NCI-H1694 treated with DMSO at 0.1 percent for 48 hours (cell line): ENCODE measurements at places on chromosomes 5 and 9.

GRCh38 chr9:135498381-135499126 lies 1.9 kb upstream of the MRPS2 start:
- DNase-seq = no peak

DNA sequence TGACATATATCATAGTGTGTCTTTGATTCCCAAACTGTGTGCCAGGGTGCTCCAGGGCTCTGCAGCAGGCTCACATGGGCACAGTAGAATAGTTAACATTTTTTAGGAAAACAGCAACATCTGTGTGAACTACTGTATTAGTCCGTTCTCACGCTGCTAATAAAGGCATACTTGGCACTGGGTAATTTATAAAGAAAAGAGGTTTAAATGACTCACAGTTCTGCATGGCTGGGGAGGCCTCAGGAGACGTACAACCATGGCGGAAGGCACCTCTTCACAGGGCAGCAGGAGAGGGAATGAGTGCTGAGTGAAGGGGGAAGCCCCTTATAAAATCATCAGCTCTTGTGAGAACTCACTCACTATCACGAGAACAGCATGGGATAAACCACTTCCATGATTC lies 82.7 kb downstream of the EGFLAM start:
- no peak for DNase-seq

DNA sequence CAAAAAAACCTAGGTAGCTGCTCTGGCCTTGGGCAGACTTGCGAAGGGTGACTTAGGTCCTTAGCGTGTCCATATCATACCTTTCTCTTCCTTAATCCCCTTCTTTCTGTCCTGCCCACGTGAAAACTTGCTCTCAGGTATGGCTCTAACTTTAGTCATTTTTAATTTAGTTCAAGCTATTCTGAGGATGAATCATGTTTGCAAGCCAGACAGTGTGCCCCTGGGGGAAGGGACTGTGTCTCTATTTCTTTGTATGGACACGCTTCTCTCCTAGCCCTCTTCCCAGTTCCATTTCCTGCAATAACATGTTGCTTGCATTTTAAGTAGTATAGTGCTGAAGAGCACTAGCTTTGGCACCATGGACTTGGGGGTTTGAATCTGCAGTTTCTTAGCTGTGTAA lies 120.6 kb downstream of the PTTG1 start:
- DNase-seq = no peak

DNA sequence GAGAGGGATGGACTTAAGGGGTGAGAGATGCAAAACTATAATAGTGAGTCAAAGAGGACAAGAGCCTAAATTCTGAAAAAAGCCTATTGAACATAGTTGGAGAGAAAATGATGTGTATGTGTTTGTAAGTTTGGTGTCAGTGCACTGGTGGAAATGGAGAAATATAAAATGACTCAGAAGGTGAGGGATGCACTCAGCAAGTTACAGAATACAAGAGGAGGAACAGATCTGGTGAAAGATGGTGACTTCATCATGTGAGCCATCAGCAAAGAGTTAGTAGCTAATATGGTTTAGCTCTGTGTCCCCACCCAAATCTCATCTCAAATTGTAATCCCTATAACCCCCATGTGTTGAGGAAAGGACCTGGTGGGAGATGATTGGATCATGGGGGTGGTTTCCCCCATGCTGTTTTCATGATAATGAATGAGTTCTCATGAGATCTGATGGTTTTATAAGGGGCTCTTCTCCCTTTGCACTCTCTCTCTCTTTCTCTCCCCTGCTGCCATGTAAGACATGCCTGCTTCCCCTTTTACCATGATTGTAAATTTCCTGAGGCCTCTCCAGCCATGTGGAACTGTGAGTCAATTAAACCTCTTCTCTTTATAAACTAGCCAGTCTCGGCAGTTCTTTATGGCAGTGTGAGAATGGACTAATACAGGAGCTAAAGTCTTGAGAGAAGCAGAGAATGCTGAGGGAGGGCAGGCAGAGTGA lies 30.4 kb upstream of the FYB1 start:
- no peak for DNase-seq

DNA sequence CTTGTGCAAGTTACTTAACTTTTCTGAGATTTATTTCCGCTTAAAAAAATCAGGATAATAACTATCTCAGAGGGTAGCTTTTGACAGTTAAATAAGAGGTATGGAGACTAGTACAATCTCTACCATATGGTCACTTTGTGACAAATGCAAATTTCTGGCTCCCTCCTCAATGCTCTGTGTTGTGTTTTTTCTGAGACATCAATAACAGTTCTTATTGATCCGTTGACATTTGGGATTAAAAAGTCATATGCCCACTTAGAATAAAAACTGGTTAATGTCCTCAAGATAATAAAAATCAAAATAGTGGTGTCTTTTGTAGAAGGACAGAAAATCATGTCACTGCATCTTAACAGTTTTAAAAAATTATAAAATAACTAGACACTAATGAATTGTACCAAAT lies 24.7 kb upstream of the LNPEP start:
- no peak for DNase-seq

DNA sequence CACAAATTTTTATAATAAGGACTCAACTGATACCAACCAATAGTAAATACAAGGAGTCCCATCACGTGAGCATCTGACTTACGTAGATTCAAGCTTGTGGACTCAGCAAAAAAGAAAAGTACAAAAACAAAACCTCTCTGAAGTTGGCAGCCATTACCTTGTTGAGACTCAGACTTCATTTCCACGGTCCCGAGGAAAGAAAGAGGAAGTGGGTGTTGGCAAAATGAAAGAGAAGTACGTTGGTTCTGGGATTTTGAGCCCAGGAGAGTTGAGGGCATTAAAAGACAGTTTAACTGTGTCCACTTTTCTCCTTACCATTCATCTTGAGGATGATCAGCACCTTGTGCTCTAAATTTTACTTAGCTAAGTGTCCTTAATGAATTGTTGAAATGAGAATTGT lies 26.7 kb downstream of the NCBP1 start:
- no peak for DNase-seq

- peak; percentile 26 for DNase-seq
These were observed 53.4 kb downstream of the ROR2 start for GRCh38 chr9:91896513-91897121.

GRCh38 chr5:172544371-172545095 lies 90.2 kb upstream of the SH3PXD2B start:
- peak; percentile 85 for DNase-seq

DNA sequence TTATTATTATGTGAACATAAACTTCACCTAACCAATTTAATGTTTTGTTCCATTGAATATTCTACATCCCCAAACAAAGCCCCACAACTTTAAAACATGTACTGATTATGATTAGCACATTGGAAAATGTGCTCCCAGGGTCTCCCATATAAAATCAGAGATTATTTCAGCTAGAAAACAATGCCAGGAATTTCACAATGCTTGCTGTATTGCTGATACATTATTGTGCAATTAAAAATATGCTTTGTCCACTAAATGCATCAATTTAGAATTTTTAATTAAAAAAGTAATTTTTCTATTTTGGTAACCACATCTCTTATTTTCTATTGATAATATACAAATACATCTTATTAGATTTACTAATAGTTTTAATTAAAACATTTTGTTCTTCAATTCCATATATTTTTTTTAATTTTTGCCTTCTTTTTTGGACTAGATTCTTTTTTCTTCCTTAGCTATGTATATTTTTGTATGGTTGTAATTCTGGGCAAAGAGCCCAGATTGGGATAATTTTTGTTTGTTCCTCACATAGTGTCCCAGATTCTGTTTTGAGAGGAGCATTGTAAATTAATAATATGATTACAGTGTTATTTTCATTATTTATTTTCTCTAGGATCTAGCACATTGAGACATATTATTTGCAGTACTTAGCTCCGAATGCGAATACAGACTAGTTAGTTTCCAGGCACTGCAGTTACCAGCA lies 241.5 kb upstream of the CDH18 start:
- peak; percentile 45 for DNase-seq

- DNase-seq = no peak
These were observed 94.4 kb upstream of the IL6ST start for GRCh38 chr5:56088967-56089829.

GRCh38 chr9:2641033-2641432 lies 19.4 kb downstream of the VLDLR start:
- DNase-seq = no peak

DNA sequence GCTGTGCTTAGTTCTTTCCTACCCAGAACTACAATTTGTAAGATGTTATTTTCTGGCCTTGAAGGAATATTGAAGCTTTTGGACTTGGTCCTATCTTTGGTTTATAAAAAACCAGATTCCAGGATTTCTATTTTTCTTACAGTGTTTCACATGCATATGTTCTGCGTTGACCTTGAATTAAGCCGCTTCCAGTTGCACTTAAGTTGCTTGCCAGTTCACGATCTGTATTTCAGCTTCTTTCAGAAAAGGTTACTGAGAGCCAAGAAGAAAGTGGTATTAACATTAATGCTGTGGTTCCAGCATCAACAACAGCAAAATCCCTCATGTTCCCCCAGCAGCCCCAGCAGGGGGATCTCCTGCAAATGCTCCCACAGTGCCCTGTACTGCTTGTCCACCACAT lies 156.4 kb upstream of the ADAMTS16 start:
- DNase-seq = no peak

DNA sequence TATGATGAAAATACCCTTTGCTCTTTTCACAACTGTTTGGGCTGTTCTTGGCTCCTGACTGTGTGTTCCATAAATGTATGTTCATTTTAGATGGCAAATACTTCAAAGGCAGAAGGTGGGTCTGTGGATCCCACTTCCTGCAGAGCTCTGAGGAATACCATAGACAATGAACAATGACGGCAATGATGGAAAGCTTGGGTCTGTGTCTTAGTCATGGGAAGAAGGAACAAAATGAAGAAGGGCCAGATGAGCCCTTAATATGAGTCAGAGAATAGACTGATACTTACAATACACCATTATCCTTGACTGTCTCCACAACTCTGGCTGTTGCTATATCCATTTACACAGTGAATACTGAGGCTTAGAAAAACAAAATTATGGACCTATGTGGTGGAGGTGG lies 126.0 kb downstream of the SLIT3 start:
- no peak for DNase-seq

DNA sequence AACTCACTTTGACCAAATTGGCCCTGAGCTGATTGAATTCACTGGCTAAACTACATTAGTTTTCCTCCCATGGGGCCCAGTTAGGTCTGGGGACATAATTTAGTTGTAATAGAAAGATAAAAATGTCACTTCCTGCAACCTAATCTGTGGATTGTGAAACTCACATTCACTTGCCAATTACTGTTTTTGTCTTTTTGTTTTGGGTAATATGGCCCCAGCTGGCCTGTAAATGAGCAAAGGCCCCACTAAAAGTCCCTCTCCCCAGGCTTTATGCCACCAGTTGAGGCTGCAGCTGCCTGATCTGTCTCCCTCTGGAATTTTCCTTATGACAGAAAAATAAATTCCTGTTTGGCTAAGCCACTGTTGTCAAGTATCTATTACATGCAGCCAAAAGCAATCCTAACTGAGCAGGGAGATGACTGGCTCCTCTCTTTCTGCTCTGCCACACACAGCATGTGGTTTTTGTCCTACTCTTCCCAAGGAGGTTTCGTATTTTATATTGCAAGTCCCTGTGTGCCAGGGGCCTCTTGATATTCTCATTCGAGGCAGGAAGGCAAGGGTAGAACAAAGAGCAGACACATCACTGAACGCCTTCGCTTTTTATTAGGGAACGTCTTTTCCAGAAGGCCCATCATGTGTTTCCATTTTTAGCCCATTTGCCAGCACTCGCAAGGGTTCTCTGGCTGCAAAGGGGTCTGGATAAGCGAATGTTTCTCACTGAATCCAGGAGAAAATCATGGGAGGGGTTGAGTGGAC lies 24.1 kb upstream of the SLC25A48 start:
- no peak for DNase-seq

DNA sequence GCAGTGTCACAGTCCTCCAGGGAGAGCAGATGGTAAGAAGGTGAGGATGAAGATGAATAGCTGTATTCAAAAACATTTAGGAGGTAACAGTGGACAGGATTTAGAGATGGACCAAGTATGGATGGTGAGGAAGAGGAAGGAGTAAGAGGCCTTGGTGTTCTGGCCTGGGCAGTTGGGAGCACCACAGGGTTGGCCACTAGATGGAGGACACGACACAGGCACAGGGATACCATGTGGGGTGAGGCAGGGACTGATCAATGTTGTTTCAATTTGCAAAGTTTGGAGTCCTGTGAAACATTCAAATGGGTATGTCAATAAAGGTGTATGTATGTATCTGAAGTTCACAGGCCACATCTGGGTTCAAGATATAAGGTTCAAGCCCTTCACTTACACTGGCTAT lies 141.1 kb upstream of the RASEF start:
- DNase-seq = peak; percentile 3

GRCh38 chr5:88238732-88239131 lies 29.9 kb downstream of the TMEM161B start:
- no peak for DNase-seq

GRCh38 chr9:133556354-133556753 lies 21.9 kb downstream of the ADAMTSL2 start:
- DNase-seq = no peak

DNA sequence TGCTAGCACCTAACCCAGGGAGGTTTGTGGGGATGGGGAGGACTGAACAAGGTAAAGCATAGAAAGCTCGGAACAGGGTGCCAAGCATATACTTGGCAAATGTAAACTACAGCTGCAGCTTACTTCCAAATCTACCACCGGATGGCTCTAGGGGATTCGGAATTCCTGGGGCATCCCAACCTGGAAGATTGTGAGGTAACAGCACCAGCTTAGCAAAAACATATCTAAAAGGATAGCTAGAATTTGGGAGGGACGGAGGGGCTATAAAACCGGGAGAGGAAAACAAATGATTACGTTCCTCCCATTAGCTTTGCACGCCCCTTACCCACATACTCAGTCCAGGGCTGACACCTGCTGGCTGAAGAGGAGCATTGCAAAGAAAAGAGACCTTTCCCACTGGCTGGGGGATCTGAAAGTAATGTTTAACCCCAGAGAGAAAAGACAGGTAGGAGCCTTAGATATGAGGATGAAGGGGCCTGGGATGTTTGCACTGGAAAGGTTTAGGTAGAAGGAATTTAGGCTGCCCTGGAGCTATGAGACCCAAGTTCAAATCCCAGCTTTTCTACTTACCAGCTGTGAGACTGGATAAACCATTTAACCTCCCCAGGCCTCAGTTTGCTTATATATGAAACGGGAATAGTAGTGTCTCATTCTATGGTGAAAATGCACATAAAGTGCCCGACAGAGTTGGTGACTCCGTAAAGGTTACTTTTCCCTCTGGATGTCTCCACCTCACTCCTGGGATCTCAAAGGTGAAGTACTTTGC lies 73.6 kb downstream of the FAM114A2 start:
- peak; percentile 57 for DNase-seq

DNA sequence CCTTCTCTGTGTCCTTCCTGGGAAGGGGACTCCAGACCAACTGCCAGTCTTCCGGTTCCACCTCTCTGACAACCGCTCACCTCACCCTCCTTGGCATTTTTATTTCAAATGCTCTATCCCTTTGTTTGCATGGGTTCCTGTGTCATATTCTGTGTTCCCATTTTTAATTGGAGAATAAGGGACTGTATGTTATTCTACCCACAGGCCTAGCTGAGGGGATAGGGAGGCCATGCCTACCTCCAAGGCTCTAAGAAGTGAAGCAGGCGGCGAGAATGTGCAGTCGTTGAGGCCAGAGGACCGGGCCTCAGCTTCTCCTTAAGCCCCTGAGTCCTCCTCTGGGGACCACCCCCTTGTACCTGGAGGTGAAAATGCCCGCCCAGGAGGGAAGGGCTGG lies 936 bp upstream of the WDR5 start:
- peak; percentile 5 for DNase-seq
